ENCODE measurements at places on chromosomes 2 and 18.

GRCh38 chr18:627231-627630 lies 30.2 kb upstream of the TYMS start:
- DNase-seq = no peak

DNA sequence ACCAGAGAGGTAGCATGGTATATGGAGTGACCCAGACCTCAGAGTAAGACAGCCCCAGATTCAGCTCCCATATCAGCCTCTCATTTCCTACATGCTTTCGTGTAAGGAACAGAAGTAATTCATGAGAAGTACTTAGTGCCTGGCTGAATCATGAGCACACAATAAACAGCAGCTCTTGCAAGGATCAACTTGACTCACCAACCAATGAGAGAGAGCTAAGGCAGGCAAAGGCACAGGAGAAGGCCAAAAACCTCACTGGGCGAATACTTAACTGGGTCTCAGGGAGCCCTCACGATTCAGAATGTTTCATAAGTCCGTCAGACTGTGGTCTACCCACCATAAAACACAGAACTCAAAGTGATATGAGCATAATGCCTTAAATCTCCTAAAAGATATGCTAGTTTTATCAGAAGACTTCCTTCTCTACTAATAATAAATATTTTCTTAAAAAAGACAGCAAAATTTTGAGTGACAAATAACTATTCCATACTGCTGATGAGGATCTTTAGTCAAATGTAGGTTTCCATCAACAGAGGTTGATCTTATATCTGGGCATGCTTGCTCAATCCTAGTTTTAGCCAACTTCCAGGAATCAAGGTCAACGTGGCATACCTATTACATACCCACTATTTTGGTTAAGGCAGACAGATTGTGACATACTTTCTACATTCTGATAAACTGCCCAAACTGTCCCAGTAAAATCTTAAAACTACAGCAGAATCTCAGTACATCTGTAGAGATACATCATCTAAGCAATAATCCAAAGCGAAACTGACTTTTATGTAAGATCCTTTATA lies 34.9 kb downstream of the IMMT start:
- DNase-seq = no peak

DNA sequence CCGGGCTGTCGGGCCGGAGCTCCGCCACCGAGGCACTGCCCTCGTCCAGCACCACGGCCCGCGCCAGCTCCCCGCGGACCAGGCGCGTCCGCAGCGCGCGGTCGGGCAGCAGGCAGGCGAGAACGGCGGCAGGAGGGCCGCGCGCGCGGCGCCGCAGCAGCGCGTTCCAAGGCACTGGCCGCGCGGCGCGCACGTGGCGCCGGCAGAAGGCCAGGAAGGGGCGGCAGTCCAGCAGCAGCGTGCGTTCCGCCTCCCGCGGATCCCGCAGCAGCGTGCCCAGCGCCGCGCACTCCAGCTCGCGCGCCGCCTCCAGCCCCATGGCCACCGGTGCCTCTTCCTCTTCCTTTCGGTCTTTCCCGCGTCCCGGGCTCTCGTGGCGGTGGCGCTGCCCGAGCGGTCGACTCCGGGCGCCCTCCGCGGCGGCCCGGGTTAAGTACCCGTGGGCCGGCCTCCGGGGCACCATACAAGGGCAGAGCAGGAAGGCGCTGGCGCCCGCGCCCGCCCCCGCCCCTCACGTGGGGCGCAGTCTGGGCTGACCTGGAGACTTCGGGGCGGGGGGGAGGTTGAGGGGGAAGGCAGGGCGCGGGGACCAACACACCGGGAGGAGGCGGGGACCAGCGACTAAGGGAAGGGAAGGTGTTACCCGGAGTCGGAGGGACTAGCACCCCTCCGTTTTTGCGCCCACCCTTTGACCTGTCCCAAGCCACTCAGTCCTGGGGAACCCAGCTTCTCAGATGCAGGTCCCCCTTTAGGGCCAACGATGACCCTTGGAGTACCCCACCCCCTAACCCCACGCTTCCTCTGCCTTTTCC lies at the start of gene DUSP2:
DUSP2 (minus strand) TSS at position 405 of the 812 bp plus-strand sequence; CDS start at position 319, 86 bp downstream.
- DNase-seq = peak; percentile 94

GRCh38 chr18:53948991-53949390 lies 275.5 kb downstream of the MBD2 start:
- DNase-seq = no peak

DNA sequence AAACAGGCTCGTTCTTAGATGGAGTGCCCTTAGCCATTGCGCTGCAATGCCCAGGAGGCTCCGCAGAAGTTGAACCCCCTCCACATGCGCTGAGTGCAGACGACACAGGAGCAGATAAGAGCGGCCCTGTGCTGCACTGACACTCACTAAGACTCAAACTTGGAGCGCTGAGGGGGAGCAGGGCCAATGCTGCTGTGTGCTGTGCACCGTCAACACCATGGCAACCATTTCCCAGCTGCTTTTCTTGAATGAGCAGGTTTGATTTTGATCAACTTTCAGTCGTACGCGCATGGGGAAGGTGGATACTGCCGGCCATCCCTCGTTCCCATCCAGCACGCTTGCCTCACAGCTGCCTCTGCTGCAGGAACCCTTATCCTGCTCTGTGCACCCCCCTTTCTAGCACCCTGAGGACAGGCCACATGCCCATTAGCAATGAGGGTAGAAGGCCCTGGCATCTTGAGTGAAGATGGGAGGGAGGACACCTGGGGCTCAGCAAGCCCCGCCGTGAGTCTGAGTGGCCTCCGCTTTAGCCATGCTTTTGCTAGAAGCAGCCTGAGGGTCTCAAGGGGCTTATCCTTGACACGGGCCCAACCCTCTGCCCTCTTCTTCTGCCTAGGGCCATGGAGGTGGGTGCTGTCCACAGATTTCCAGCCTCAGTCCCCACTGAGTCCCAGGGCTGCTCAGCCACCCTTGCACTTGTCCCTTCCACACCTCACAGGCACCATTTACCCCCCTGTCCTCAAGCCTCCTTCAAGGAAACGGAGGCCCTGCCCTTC lies 271.9 kb downstream of the PHLPP1 start:
- no peak for DNase-seq

- DNase-seq = no peak
Observed at GRCh38 chr2:127597984-127598380, 48.0 kb upstream of the GPR17 start.

GRCh38 chr18:448116-448790 lies 52.2 kb downstream of the COLEC12 start:
- DNase-seq = no peak

GRCh38 chr2:234816056-234816455 lies 135.8 kb upstream of the SH3BP4 start:
- DNase-seq = no peak

GRCh38 chr2:47232738-47233415 lies 77.8 kb upstream of the STPG4 start:
- DNase-seq = no peak

DNA sequence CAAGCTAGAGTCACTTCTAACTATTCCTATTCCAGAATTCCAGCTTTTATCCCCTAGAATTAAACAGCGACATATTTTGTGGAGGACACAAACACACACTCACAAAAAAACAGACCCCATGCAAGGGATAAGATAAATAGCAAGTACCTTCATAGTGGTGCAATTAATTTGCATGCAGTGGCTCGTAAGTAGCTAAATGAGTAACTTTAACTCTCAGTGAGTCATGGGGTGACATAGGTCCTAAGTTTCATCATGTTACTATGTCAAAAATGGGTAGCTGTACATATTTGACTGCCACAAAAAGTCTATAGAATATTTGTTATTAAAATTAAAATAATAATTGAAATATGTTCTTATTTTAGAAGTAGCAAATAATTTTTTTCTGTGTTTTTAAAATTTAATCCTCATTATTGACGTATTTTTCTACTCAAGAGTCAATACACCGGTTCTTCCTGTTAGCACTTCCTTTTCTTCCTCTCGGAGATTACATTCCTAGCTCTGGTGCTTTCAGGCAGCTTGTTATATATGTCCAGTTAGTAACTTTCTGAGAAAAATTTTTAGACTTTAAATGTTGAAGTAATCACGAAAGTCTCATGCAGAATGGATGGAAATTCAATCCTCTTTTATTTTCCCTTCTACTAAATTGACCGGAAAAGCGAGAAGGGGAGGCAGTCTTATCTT lies 247.0 kb downstream of the KCNH7 start:
- no peak for DNase-seq

GRCh38 chr2:127048969-127049897 lies 57.7 kb downstream of the BIN1 start:
- DNase-seq = no peak

DNA sequence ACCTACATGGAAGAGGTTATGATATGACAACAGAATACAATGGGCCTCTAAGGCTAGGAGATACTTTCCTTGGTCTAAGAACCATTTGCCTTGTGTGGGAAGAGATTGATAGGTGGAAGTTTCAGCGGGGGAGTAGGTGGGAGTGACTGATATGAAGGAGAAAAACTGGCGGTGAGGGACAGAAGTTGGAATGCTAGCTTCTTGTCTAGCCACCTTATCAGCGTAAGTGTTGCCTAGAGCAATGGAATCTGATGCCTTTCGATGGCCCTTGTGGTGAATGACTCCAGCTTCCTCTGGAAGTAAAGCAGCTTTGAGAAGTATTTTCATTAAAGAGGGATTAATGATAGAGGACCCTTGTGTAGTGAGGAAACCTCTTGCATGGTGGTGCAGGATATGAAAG lies 121.3 kb upstream of the GULP1 start:
- no peak for DNase-seq

DNA sequence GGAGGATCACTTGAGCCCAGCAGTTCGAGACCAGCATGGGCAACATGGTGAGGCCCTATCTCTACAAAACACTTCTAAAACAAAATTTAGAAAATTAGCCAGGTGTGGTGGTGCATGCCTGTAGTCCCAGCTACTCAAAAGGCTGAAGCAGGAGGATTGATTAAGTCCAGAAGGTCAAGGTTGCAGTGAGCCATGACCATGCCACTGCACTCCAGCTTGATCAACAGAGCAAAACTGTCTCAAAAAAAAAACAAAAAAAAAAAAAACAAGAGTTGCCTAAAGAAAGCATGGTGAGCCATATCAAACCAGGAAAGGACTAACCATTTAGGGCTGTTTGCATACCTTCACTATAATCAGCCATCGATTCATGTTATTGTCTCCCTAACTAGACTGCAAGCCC lies 4.5 kb downstream of the CLASP1 start:
- DNase-seq = no peak

GRCh38 chr2:51013079-51013932 lies 18.6 kb downstream of the NRXN1 start:
- no peak for DNase-seq

DNA sequence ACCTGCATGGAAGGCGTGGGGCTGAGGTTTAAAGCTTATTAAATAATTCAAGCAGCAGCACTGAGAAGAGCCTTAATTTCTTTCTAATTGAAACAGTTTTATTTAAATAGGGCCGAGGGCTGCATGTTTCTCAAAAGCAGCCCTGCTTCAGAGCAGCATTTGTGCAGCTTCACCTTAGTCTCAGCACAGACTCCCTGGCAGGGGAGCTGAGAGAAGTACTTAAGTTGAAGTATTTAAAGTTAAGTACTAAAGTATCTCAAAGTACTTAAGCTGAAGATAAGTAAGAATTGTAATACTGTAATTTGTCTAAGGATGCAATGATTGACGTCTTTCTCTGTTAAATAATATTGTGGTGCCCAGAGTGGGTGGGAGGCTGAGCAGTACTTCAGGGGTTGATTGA lies 31.4 kb downstream of the IMPA2 start:
- no peak for DNase-seq

GRCh38 chr18:35580701-35581539 lies 620 bp upstream of the GALNT1 start:
- peak; percentile 33 for DNase-seq

DNA sequence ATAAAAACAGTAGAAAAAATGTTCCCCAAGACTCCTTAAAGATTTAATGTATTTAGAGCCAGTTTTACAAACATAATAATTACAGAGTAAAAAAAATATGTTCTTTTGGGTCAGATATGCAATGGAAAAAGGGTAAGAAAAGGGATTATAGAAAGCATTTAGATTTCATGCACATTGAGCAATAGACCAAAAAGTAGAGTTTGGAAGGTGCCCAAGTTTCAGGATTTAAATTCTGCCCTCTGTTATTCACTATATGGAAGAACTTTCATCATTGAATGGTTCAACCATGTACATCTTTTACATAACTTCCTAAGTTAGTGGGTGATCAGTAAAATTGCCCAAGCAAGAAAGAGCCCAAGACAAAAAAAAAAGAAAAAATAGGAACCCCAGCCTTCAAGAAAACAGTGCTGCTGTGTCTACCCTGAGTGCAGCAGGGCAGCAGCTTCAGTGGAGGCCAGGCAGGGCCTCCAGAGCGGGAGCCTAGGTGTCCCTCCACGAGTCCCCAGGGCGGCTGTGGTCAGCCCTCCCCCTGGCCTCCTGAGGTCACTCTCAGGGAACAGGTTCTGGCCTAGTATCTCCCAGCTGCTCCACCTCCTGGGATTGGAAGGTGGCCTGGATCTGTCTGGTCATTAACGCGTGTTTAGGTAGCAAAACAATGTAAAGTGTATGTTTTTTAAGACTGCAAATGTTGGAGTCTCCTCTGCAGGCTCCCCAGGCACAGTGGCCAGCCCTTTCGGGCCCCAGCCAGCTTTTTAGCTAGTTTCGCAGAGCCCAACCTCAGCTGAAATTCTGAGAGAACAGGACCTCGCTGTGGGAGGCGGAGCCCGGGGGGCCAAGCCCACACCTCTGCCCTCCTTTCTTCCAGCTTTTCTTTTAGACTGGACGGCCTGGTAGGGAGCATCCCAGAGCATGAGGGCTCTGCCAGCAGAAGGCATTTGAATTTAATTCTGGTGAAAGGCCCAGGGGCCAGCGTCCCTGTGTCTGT lies 77.3 kb downstream of the TEX51 start:
- DNase-seq = no peak

DNA sequence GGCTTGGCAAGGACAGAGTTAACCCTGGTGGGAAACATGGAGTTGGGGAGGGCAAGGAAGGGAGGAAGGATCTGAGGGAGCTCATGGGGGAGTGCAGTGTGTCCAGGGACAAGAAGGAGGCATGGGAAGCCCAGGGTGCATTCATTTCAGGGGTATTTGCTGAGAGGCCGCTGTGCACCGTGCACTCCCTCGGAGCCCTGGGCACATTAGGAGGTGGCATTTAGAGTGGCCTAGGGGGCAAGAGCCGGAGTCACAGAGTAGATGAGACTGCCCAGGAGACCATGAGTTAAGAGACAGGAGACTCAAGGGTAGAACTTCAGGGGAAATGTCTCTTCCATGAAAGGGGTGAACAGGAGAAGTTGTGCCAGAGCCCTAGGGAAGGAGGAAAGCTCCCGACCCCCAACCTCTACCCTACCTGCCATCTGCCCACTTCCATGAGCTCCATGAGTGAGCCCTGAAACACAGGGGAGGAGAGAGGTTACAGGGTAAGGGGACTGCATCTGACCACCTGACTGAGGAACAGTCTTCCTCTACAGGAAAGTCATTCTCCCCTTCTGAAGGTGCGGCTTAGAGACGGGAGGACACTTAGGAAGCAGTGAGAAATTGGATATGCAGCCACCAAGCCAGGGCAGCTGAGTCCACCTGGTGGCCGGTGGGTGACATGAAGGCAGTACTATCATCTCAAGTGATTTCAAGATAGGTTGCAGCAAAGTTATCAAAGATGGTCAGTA lies 58.5 kb upstream of the COPS8 start:
- no peak for DNase-seq

GRCh38 chr2:122300758-122301157 lies 545.3 kb downstream of the TSN start:
- no peak for DNase-seq

Data from activated CD4-positive, alpha-beta T cell treated with anti-CD3 and anti-CD28 coated beads, Interleukin-2, amount 50 U/mL, for 24 hours (primary cell).